Stimulated activated CD4-positive, alpha-beta T cell treated with anti-CD3 and anti-CD28 coated beads, Interleukin-12 subunit alpha, Interleukin-12 subunit beta, amount 100 ng/mL, for 4 hours (primary cell): ENCODE measurements at places on chromosomes 16 and 17.
A peak's percentile ranks its signal among the peaks of the same experiment; 100 is the strongest.

DNA sequence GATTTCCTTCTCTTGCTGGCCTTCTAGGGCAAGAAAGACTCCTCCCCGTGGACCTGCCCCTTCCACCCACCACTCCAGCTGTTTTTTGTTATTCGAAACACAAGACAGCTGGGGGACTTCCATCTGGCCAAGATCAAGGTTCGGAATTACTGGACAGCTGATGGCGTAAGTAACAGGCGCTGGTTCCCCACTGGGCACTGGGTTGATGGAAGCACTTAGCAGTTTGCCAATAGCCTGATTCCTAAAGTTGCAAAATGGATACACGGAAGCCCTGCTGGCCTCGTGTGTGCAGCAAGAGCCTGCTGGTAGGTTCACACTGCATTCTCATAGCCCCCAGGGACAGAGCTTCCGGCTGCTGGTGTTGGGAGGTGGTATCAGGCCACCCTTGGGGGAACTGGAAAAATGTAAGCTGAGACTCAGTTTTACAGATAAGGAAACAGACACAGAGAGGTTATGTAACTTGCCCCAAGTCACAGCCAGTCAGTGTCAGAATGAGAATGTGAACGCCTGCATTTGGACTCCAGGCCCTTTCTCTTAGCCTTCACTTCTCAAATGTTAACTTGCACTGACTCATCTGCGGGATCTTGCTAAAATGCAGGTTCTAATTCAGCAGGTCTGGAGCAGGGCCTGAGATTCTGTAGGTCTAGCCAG is 171.7 kb downstream of the KATNIP start:
- DNase-seq: no peak

- DNase-seq: no peak
Observed at GRCh38 chr17:36203335-36203734, 6.8 kb upstream of the CCL3L1 start.

GRCh38 chr16:28935924-28936783 is 4.4 kb downstream of the CD19 start:
- peak; percentile 81 for DNase-seq

DNA sequence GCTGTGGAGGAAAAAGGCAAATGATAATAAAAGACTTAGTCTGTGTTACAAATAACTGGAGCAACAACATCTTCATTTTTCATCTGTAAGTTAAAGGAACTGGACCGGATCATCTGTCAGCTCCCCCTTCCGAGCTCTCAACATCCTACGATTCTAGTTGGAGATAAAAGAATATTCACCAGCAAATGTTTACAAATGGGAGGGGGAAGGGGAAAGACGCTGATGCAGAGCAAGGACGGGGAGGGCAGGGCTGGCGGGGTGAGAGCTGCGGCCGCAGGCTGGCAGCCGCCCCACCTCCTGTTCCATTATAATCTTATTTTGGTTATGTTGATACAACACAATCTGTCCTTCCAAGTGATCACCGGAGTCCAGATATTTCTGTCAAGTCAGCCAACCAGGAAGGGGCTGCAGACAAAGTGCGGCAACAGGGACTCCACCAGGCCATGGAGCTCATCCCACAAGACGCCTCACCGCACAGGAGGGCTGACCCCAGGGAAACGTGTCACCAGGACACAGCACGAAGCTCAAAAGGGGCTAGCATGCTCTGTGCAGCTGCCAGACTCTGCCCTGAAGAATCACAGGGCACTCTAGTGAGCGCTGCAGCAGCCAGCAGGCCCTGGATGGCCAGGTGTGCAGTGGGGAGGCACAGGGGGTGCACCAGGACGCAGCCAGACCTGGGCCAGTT is 19.7 kb downstream of the FBXO31 start:
- DNase-seq: no peak

DNA sequence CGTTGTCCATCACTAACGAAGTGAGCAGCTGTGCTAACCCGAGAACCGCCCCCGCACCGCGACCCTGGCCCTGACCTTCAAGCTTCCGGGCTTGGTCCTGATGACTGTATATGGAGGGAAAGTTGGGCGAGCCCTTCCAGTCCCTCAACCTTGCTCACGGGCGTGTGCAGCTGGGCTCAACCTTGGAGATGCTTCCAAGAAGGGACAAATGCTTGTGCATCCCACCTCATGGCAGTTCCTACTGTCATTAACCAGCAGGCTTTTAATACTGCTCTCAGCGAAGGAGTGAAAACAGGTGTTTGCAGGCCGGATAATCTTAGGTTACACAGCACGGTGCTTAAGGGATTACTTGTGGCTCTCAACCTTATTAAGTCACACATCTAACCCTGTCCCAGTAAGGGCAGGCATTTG is 33.5 kb downstream of the SRL start:
- DNase-seq: no peak

DNA sequence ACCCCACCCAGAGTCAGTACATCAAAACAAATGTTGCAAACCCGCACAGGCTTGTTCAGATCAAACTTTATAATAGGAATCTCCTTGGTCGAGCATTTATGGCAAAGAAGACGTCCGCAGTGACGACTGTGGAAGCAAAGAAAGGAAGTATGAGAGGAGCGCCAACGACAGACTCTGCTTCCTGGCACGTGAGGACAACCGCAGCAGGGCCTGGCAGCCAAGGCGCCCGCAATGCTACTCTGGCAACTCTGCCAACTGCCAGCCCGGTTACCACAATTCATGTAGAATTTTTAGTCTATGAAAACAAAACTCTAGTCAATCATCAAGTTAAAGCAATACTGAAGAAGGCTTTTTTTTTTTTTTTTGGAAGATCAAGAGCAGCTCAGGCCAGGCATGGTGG is 24.8 kb downstream of the CYB5D2 start:
- no peak for DNase-seq

DNA sequence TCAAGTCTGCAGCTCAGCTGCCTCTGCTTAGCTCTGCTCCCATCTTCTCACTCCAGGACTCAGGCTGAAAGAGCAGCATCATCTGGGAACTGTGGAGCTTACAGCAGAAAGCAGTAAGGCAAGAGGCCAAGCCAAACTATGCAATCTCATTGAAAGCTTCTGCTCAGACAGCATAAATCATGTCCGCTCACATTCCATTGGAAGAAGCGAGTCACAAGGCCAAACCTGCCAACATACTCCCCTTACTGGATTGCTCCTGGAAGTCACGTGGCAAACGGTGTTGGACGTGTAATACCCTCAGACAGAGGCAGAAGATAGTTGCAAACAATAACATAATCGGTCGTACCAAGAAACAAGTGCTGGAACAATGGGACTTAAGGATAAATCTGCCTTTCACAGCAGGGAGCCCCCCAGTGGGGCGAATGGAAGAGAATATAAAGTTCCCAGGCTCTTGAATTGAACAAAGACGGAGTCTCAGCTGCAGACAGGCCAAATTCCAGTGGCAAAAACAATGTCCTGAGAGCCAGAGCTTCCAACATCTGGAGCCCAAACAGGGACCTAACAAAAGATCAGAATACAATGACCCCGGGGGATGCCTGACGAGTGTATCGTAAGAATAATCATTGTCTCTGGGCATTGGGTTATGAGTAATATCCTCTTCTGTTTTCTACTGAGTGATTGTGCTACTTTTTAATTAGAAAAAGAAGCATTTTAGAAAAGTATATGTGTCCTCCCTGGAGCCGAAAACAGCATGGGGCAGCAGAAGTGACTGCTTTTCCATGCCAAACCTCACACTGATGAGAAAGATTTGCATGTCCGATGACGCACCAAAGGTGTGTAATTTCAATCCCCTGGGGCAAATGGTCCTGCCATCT is 68.4 kb downstream of the CMC2 start:
- DNase-seq: no peak

GRCh38 chr16:88839745-88840599 is 16.8 kb downstream of the GALNS start:
- no peak for DNase-seq

DNA sequence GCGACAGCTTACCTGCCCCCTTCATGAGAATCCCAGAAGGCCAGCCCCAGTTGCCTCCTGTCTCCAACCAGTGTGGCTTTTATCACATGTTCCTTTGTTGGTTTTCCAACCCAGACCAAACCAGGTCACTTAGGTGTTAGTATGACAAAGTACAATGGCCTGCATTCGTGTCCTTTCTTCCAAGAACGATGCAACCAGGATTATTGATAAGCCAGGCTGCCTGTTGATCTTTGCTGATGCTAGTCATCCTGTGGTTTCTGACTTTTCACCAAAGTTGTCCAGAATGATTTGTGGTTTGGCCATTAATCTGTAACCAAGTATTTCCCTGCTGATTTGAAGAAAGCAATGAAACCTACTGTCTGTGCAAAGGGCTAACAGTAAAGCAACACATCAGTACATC is 191.4 kb downstream of the CYLD start:
- DNase-seq: no peak

DNA sequence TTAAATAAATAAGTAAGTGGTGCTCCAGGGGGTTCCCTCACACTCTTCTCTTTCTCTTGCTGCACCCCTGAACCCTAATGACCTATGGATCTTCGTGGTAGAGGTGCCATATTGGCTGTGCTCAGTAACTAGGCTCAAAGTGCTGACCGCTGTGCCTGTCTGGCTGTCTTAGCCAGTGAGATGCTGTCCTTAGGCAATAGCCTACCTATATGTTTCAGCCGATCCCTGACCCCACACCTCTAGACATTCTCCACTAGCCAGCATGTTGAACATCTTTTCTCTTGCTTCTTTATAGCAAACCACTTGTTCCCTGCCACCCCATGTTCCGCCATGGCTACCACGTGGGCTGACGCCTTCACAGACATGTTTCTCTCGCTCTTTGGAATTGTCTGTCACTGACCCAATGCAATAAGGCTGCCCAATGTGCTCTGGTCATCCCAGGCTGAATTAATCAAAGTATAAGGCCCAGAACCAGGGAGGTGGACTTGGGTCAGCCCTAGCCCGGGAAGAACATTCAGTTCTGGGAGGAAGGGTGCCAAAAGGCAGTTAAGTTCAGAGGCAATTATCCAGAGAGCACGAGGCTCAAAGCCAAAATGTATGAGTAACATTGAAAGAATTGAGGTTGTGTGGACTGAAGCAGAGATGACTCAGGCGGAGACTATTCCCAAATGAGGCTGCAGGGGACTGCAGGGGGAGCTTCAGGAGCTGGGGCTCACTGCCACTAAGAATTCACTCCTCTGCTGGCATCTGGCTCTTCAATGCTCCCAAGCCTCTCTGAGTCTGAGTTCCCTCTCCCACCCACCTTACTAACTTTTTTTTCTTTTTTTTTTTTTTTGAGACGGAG is 28.7 kb upstream of the TNRC6A start:
- DNase-seq: no peak

DNA sequence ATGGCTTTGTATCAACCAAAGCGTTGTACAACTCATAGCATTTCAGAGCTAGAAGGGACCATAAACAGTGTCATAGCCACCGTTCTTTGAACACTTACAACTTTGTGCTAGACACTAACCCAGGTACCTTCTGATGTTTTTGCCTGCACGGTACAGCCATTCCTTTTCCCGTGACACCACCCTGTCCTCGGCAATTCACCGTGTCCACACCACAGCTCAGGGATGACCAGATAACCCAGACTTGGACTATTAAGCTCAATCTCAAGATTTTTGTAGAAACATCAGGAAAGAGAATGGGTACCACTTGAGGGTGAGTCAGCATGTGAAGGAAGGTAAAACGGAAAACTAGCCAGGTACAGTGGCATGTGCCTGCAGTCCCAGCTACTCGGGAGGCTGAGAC is 9.8 kb upstream of the CBFB start:
- DNase-seq: no peak

DNA sequence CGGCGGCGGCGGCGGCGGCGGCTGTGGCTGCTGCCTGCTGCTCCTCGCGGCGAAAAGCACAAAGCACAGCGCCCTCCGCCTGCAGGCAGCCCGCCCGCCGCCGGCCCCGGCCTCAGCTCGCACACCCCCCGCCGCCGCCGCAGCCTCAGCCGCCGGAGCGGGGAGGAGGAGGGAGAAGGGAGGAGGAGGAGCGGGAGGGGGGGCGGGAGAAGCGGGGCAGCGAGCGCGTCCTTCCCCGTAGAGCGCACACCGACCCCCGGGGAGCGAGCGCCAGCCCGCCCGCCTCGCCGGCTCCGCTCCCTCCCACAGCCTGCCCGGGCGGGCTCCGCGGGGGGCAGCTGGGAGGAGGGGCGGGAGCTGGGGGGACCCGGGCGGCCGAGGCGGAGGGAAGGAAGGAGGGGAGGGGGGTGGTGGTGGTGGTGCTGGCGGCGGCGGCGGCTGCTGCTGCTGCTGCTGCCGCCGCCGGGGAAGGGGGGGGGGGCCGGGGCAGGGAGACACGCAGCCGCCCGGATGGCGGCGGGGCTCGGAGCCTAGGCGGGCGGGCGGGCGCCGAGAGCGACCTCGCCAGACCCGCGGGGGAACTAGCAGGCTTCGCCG is at the start of gene UBTF:
TSS of gene UBTF (minus strand) at position 60 of the 597 bp plus-strand sequence. CDS start 1,446 bp downstream, outside the sequence.
- peak; percentile 65 for DNase-seq

- DNase-seq: no peak
Observed at GRCh38 chr17:42879596-42879985, 21.0 kb upstream of the G6PC1 start.

DNA sequence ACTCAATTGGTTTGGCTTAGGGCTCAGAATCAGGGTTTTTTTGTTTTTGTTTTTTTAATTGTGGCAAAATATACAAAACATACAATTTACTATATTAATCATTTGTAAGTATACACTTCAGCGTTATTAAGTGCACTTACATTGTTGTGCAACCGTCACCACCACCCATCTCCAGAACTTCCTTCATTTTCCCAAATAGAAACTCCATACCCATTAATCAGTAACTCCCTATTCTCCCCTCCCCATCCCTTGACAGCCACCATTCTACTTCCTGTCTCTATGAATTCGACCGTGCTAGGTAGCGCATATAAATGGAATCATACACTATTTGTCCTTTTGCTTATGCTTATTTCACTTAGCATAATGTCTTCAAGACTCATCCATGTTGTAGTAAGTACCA is 45.2 kb upstream of the DHX40 start:
- DNase-seq: no peak

DNA sequence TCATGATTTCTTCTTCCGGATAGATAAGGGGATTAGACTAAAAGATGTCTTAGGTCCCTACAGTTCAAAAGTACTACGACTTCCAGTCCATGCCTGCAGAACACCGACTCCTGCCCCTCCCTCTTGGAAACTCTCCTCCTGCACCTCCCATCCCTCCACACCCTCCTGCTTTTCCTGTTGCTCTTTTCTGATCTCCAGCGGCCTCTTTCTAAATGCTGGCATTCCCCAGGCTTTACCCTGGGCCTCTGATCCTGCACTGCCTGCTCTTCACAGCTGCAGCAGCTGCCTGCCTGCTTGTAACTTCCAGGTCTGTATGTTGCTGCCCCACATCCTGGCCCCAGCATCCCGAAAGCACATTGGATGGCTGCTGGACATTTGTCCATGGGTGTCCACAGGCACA is 154.2 kb downstream of the KCNJ12 start:
- DNase-seq: no peak

GRCh38 chr16:22786691-22787090 is 27.3 kb upstream of the HS3ST2 start:
- DNase-seq: no peak

- no peak for DNase-seq
Observed at GRCh38 chr17:73096866-73097265, 4.4 kb upstream of the SLC39A11 start.

GRCh38 chr17:79038545-79039135 is 14.7 kb downstream of the C1QTNF1 start:
- DNase-seq: no peak

- no peak for DNase-seq
Observed at GRCh38 chr16:54504372-54504771, 217.8 kb upstream of the IRX3 start.

GRCh38 chr16:20515688-20516090 is 60.5 kb downstream of the ACSM2B start:
- no peak for DNase-seq
